ENCODE measurements at places on chromosomes 4 and X.

- no peak for DNase-seq
These were observed 745.4 kb downstream of the TECRL start for GRCh38 chr4:63663870-63664269.

DNA sequence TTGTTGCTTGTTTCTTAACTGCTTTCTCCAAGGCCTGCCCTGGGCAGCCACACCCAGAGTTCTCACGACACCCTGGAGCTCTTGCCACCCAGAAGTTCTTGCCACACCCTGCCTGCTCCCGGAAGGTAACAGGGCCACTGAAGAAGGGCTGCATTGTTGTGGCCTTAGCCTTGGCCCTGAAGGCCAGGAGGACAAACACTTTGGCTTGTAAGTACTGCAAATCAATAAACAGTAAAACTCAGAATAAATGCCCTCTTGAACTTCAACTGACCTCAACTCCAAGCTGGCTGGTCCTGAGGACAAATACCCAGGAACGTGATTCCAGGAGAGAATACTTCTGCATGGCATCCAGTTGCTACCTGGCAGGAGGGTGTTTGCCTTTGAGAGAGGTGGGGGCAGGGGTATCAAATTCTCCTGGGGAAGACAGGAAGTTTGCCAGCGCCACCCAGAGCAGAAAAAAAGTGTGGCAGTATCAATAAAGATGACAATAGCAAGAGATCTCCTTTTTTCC is 54.1 kb downstream of the TLR10 start:
- no peak for DNase-seq

DNA sequence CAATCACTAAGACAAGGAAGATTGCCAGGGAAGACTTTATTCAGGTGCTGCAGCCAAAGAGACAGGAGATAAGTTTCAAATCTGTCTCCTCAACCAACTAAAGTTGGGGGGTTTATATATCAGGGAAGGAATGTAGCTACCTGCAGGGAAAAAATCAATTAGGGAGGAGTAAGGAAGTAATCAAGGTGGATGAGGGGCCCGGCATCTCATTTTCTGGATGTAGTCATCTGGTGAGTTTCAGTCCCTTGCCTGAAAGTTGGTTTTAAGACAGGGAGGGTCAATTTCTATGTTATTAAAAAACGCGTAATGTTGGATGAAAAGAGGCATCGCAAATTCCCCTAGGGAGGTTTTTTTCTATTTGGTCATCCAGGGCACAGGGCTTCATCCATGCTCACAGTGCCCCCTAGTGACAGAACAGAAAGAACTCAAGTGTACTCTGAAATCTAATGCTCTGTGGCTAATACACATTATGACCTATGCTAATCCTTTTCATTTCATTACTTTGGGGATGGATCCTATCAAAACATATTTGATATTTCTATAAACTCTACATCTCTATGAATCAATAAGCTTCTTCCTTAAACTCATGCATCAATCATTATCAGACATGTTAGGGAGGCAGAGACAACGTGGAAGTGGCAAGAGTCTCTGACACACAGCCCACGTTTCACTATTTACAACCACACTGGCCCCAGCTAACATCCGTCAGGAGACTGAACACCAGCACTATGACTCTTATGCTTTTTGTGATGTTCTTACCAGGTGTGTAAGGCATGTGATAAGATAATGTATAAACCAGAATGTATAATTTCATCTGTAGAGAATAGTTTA is 1577.0 kb upstream of the TENM3 start:
- DNase-seq, result no peak

- DNase-seq, result peak; percentile 58
These were observed 47.6 kb downstream of the MAML3 start for GRCh38 chr4:140106289-140106844.

GRCh38 chr4:139872274-139872673 is 206.7 kb downstream of the MGST2 start:
- DNase-seq, result peak; percentile 83

- DNase-seq, result no peak
These were observed 241.8 kb downstream of the GALNTL6 start for GRCh38 chr4:172055046-172055445.

GRCh38 chr4:8205749-8206611 is 6.9 kb downstream of the SH3TC1 start:
- DNase-seq, result no peak

GRCh38 chr4:105453550-105454205 is 20.2 kb downstream of the PPA2 start:
- DNase-seq, result no peak

Measured in fibroblast of gingiva (primary cell).